ENCODE measurements at places on chromosomes 13 and 19.

DNA sequence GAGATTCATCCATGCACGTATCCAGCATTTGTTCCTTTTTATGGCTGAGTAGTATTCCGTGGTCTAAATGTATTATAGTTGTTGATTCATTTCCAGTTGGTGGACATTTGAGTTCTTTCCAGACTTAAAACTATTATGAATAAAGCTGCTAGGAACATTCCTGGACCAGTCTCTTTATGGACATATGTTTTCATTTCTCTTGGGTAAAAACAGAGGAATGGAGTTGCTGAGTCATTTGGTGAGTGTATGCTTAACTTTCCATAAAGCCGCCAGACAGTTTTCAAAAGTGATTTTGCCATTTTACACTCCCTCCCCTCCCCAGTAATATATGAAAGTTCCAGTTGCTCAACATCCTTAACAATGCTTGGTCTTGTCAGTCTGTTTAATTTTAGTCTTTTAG lies 116.4 kb downstream of the TSHZ3 start:
- peak; percentile 43 for DNase-seq

- no peak for DNase-seq
Observed at GRCh38 chr19:30046522-30046921, 104.5 kb downstream of the URI1 start.

- DNase-seq: peak; percentile 56
Observed at GRCh38 chr13:33312150-33312860, 26.8 kb upstream of the STARD13 start.

GRCh38 chr13:108226184-108226583 lies 8.0 kb downstream of the ABHD13 start:
- DNase-seq: no peak

- no peak for DNase-seq
Observed at GRCh38 chr13:97321101-97321500, 99.0 kb downstream of the MBNL2 start.

DNA sequence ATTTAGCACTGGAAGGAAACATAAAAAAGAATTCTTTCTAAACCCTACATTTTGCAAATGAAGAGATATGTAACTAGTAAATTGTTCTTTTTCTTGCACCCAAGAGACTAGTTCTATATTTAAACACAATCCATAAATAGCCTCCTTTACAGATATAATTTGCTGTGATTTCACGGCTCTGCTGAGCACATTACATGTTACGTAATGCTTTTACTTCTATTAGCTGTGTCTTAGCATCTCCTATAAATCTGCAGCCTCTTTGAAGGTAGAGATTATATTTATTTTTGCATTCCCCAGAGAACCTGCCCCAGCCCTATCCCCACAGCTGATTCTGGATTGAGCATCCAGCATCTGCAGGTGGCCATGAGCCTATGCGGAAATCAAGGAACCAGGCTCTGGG lies 32.2 kb downstream of the LACC1 start:
- no peak for DNase-seq

GRCh38 chr19:4310247-4311121 lies 6.1 kb downstream of the FSD1 start:
- DNase-seq: no peak

DNA sequence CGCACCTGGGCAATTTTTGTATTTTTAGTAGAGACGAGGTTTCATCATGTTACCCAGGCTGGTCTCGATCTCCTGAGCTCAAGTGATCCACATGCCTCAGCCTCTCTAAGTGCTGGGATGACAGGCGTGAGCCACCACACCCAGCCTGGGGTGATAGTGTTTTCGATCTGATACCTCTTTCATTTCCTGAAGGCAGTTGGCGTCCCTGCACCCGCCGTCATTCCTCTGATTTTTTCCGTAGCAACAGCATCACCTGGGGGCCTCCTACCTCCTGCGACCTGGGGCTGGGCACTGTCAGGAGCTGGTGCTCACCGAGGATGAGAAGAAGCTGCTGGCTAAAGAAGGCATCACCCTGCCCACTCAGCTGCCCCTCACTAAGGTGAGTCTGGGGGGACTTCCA lies 10.8 kb downstream of the CREB3L3 start:
- DNase-seq: no peak

DNA sequence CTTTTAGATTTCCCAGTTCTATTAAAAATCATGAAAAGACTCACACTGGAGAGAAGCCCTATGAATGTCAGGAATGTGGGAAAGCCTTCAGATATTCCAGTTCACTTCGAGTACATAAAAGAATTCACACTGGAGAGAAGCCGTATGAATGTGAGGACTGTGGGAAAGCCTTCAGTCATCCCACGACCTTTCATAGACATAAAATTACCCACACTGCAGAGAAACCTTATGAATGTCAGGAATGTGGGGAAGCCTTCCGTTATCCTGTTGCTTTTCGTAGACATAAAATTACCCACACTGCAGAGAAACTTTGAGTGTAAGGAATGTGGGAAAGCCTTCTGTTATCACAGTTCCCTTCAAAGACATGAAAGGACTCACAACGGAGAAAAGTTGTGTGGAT lies 55.2 kb downstream of the ZNF627 start:
- no peak for DNase-seq

- DNase-seq: no peak
Observed at GRCh38 chr13:44337581-44337980, 36.0 kb upstream of the SERP2 start.

DNA sequence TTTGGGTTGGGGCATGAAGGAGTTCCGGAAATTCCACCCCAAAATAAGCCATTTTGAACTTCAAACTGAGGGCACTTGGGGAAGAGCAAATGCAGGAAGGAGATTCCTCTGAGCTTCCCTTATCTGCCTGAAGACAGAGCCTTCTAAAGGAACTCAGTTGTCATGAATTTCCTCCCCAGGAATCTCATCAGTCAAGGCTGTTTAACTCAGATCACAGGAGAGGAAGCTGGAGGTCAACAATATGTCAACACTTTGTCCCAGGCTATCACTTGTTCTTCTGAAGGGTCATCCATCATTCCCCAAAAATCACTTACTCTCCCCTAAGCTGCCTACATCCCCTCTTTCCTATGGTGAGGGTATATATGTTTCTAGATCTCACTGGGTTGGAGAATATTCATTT lies 26.0 kb upstream of the CHST8 start:
- DNase-seq: no peak

DNA sequence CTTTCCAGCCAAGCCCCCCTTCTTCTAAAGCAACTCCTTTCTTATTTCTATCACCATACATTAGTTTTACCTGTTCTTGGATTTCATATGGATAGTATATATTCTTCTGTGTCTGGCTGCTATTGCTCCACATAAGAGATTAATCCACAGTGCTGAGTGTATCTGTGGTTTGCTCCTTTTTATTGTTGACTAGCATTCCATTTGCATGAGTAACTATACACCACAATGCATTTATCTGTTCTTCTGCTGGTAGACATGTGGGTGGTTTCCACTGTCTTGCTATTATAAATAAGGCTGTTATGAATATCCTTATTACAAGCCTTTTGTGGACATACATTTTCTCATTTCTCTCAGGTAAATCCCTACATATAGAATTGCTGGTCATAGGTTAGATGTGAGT lies 138.2 kb downstream of the SLC7A1 start:
- DNase-seq: peak; percentile 94

GRCh38 chr13:47796816-47797215 lies 204.3 kb downstream of the SUCLA2 start:
- no peak for DNase-seq

DNA sequence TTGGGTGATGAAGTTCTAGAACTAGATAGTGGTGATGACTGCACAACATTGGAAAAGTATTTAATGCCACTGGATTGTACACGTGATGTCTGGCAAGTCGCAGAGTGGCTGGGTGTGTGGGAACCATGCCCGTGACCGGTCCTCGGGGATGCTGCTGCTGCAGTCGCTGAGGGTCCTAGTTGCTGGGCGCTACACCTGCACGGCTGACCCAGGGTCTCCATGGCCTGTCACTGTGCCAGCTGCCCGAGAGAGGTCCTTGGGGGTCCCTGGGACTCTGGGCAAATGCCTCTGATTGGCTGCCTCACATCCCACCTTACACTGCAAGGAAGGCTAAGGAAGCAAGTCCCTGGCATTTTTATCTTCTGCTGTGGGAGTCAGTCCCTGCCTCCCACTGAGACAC lies 109.1 kb upstream of the PABPC3 start:
- DNase-seq: no peak

GRCh38 chr19:51796195-51796679 lies 1.3 kb downstream of the FPR3 start:
- DNase-seq: no peak

DNA sequence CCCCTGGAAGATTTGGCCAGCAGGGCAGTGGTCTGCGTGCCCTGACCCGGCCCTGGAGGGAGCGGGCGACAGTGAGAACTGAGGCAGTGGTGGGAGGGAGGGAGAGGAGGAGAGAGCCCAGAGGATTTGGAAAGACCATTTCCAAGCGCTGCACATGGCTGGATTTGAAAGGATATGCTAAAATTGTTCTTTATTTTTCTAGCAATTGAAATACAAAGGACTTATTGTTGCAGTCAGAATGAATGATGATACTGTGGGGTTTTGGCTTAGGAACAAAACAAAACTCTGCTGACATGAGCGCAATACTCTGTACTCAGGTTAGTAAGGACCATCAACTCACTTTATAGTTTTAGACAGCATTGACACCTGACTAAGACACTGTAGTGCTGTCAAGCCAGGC lies 69.5 kb downstream of the TNFRSF19 start:
- DNase-seq: no peak

GRCh38 chr19:37941782-37942515 lies 34.9 kb downstream of the SIPA1L3 start:
- no peak for DNase-seq

DNA sequence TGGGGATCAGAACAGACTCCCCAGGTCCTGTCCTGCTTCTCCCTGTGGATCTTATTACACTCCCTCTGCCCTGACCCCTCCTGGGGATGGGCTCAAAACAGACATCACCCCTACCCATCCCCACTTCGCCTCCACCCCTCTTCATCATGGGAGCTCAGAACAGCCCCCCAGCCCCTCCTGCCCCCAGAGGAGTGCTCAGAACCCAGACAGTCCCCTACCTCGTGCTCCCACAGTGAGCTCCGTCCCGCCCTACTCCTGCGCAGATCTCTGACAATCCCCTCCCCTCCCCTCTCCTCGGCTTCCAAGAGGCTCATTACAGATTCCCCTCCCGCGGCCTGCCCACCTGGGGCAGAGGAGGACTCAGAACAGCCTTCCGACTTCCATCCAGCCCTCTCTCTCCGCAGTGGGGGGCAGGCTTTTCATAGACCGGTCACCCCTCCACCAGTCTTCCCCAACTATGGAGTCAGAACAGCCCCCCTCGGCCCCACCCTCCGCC lies 6.1 kb downstream of the NXNL1 start:
- no peak for DNase-seq

GRCh38 chr13:43424412-43424811 lies 362.4 kb downstream of the ENOX1 start:
- no peak for DNase-seq

DNA sequence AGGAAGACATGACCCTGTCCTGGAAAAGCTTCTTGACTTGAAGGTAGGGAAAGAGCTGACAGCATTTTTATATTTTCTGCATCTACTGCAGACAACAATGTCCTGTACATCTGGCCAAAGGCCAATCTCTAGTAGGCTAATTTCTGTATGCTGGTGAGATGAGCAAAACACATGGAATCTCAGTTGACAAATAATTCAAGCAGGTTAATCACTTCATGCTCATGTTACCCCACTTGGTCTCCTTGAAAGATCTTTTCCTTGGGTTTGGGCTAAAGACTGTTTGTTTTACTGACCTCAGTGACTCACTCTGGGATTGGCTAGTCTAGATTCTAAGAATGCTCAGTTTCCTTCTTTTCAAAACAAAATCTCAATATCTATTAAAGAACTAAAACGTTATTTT lies 298.8 kb downstream of the LMO7 start:
- DNase-seq: no peak

DNA sequence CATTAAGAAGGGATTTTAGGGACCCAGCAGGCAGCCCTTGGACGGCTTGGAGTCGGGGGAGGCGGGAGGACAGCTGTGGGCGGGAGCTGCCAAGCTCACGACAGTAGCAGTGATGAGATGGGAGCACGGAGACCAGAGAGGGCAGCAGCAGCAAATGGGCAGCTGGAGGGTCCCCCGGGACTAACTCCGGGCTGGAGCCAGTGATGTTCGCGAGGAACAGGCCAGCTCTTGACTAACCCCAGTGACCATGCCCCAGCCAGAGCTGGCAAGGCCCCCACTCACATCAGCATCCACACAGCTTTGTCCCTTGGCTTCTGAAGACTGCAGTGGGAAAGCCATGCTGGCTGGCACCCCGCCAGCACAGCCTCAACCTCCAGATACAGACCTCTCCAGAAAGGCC lies 81.9 kb downstream of the RAB20 start:
- DNase-seq: no peak

DNA sequence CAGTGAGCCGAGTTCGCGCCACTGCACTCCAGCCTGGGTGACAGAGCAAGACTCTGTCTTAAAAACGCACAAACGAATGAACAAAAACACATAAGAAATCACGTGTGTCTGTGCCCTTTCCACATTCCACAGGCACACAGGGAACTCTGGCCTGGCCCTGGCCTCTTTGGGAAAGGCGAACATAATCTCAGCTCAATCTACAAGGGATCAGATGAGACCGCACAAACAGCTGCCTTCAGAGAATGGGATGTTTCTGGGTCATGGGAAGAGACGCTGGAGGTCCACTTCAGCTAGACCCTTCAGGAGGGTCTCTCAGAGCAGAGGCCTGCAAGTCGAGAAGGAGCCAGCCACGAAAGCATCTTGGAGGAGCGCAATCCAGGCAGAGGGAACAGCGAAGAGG lies 6.3 kb upstream of the CRTC1 start:
- no peak for DNase-seq

GRCh38 chr19:47253467-47253881 lies 2.9 kb upstream of the CCDC9 start:
- peak; percentile 90 for DNase-seq

DNA sequence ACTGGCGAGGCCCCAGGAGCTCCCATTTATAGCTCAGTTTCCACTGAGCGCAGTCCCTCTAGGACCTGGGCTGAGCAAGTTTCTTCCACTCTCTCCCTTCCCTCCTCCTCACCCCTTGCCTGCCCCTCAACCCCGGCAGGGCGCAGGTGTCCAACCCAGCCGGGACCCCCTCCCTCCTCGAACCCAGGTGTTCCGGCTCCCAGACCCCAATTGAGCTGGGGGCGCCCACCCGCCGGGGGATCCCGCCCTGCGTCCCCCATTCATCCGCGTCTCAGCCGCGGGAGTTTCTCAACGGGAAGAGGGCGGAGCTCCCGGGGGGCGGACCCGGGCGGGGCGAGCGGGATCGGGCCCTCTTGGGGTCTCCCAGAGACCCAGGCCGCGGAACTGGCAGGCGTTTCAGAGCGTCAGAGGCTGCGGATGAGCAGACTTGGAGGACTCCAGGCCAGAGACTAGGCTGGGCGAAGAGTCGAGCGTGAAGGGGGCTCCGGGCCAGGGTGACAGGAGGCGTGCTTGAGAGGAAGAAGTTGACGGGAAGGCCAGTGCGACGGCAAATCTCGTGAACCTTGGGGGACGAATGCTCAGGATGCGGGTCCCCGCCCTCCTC lies at the start of gene KIRREL2:
TSS of gene KIRREL2 (plus strand) at position 366 of the 604 bp plus-strand sequence. CDS start at position 575, 209 bp downstream.
- DNase-seq: no peak

DNA sequence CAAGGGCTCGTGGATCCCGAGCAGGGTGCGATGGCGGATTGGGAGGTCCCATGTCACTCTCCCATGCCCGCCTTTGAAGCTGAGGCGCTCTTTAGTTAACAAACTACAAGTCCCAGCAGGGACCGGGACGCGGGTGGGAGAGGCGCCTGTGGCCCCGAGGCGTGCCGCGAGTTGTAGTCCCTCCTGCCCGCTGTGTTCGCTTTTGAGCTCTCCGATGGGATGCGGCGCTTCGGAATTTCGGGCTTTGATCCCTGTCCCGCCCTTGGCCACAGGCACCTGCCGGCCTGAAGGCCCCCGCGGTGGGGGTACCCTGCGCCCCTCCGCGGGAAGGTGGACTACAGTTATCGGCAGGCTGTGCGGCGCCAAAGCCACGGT lies 11.0 kb downstream of the CYTH2 start:
- no peak for DNase-seq

- DNase-seq: peak; percentile 83
Observed at GRCh38 chr13:27053902-27054595, 117.6 kb downstream of the USP12 start.
